ENCODE measurements at places on chromosomes 3 and 15. TPM values are rescaled to one million over a fixed set of nuclear protein-coding genes. Genes with fewer than 3 reads are reported as not detected.

The CHRFAM7A gene
- polyA plus RNA-seq = 2.6 TPM

The MUSTN1 gene
- polyA plus RNA-seq = 0.29 TPM

The IMPG2 gene
- not detected for polyA plus RNA-seq

The GOLGA8G gene
- polyA plus RNA-seq = not detected

The GRM7 gene
- polyA plus RNA-seq = not detected

The ACKR4 gene
- polyA plus RNA-seq = not detected

The CATSPER2 gene
- not detected for polyA plus RNA-seq

The VGLL3 gene
- polyA plus RNA-seq = not detected

The CFAP92 gene
- 0.50 TPM for polyA plus RNA-seq

The TRIM42 gene
- polyA plus RNA-seq = not detected

The EOMES gene
- polyA plus RNA-seq = 0.09 TPM

The AP3S2 gene
- polyA plus RNA-seq = 32.4 TPM

The CSPG5 gene
- polyA plus RNA-seq = not detected

The C2CD4A gene
- not detected for polyA plus RNA-seq

The PAQR5 gene
- not detected for polyA plus RNA-seq

The LINGO1 gene
- not detected for polyA plus RNA-seq

The ZNF662 gene
- polyA plus RNA-seq = not detected

The ACOX2 gene
- polyA plus RNA-seq = 2.4 TPM

The CLDN18 gene
- not detected for polyA plus RNA-seq

The ZNF774 gene
- polyA plus RNA-seq = 0.12 TPM

The UCN2 gene
- polyA plus RNA-seq = 0.61 TPM

The XCR1 gene
- polyA plus RNA-seq = 0.05 TPM

The SHISA5 gene
- 215 TPM for polyA plus RNA-seq

The DNASE1L3 gene
- 0.06 TPM for polyA plus RNA-seq

The GOLGA6L7 gene
- polyA plus RNA-seq = not detected

The SPTSSB gene
- not detected for polyA plus RNA-seq

The ABHD6 gene
- polyA plus RNA-seq = 9.0 TPM

The SLC35A5 gene
- 61.3 TPM for polyA plus RNA-seq

The SCN5A gene
- not detected for polyA plus RNA-seq

The SPINK8 gene
- not detected for polyA plus RNA-seq

The PLA2G4B gene
- 1.6 TPM for polyA plus RNA-seq

The IL5RA gene
- not detected for polyA plus RNA-seq

The CYP1A2 gene
- not detected for polyA plus RNA-seq

The CCDC51 gene
- 5.9 TPM for polyA plus RNA-seq

The TRANK1 gene
- 6.3 TPM for polyA plus RNA-seq

The MOBP gene
- not detected for polyA plus RNA-seq

The CNTN6 gene
- polyA plus RNA-seq = not detected

The RASL12 gene
- polyA plus RNA-seq = not detected

The P2RY1 gene
- polyA plus RNA-seq = not detected

The GNAT1 gene
- polyA plus RNA-seq = not detected

The NPTN gene
- 86.5 TPM for polyA plus RNA-seq

The MASP1 gene
- not detected for polyA plus RNA-seq

The SAMMSON gene
- not detected for polyA plus RNA-seq

All from CD14-positive monocyte (primary cell).